ENCODE measurements at places on chromosomes 2 and 18.

GRCh38 chr18:76131738-76132137 is 363.3 kb downstream of the ZNF516 start:
- peak; percentile 45 for DNase-seq

DNA sequence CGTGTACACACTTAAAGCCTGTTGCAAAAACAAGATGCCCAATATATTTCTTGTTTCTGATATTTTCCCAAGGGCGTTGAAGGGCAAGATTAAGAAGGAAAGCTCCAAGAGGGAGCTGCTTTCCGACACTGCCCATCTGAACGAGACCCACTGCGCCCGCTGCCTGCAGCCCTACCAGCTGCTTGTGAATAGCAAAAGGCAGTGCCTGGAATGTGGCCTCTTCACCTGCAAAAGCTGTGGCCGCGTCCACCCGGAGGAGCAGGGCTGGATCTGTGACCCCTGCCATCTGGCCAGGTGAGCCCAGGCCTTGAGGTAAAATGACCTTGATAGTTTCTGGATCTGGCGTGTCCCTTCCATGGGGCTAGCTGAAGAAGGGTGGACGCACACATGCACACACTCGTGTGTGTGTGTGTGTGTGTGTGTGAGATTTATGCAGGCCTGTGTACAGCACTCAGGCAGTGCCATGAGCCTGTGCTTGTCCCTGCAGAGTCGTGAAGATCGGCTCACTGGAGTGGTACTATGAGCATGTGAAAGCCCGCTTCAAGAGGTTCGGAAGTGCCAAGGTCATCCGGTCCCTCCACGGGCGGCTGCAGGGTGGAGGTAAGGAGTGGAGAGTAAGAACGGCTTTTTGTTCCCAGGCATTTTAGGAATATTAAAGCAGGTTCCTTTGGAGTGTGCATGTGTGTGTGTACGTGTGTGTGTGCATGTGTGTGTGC is 23.6 kb downstream of the MLPH start:
- DNase-seq: no peak

DNA sequence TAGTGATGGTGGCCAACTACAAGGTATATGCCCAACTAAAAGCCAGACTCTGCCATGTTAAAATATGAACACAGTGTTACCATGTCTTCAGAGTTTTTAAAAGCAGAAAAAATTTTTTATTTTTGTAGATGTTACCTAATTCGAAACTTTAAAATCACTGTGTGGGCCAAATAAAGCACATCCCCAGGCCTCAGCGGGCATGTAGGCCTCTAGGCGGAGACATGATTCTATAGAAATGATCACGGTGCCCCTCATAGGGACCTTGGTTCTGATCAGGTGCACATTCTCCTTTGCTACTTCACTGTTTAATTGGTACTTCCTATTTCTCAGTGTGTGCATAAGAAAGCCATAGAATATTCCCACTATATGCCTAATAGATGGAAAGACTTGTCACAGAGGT is 349.2 kb downstream of the XIRP2 start:
- no peak for DNase-seq

- DNase-seq: no peak
These were observed 753.7 kb downstream of the DSC3 start for GRCh38 chr18:30288662-30289414.

- no peak for DNase-seq
These were observed 359 bp downstream of the FRZB start for GRCh38 chr2:182866095-182866460.

DNA sequence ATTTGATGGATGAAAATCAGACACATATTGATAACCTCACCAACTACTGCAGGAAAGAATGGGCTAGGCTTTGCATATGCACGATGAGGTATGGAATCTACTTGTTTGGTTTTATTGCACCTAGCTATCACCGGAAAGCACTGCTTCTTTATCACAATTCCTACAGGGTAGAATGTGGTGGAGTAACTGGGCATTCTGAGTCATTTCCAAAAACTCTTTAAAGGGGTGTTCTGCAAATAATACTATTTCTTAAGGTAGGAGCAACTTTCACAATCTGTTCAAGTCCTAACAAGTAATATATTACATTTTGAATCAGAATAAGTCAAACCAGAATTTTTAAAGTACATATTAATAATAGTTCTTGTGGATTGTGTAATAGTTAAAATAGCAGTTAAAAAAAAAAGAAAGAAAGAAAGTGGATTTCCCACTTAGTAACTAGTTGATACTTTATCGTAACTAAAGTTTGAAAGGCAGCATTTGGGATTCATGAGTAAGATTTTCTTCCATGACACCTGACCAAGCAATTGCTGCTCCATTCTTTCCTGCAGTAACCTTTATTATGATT is 40.5 kb downstream of the INO80C start:
- DNase-seq: no peak

GRCh38 chr2:29147963-29148362 is 32.7 kb downstream of the CLIP4 start:
- no peak for DNase-seq

Data from stimulated activated CD4-positive, alpha-beta T cell treated with anti-CD3 and anti-CD28 coated beads, Interleukin-1b, Interleukin-23, amount 100 ng/mL, for 48 hours (primary cell).